Kidney capillary endothelial cell (primary cell): ENCODE measurements at places on chromosomes 16 and 17.

DNA sequence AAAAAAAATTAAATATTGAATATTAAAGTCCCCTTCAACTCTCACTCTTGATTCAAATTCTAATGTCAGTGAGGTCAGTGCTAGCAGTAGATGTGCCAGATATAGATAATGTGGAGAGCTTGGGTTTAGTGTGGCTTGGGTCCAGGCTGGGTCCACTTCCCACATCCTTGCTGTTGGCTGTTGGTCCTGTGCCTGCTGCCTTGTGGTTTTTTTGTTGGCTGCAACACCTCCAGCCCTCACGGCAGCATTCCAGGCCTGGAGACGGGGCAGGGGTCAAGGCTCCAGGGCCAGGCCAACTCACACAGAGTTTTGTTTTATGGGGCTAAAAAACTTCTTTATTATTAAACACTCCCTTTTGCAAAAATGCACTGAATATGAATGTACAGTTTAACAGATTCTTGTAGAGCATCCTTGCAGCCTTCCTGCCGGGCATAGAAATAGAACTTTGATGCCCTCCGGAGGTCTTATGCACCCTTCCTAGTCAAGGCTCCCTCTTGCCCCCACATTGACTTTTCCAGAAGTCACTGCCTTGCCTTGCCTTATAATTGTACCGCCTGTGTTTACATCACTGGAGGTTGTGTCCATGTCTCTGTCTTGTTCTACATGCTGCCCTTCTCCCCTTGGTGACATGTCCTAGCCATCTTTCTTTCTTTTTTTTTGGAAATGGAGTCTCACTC lies 25.5 kb upstream of the MYO15B start:
- no peak for DNase-seq

- DNase-seq, result no peak
Measured at GRCh38 chr16:6407596-6407995, 925.0 kb upstream of the RBFOX1 start.

GRCh38 chr17:50863221-50863843 lies 2.8 kb downstream of the TOB1 start:
- no peak for DNase-seq

- DNase-seq, result peak; percentile 21
Measured at GRCh38 chr16:83744441-83744981, 63.3 kb upstream of the HSBP1 start.

GRCh38 chr16:239948-240277 lies 5.3 kb downstream of the FAM234A start:
- no peak for DNase-seq

GRCh38 chr17:20059728-20060188 lies 50.6 kb downstream of the SPECC1 start:
- no peak for DNase-seq

DNA sequence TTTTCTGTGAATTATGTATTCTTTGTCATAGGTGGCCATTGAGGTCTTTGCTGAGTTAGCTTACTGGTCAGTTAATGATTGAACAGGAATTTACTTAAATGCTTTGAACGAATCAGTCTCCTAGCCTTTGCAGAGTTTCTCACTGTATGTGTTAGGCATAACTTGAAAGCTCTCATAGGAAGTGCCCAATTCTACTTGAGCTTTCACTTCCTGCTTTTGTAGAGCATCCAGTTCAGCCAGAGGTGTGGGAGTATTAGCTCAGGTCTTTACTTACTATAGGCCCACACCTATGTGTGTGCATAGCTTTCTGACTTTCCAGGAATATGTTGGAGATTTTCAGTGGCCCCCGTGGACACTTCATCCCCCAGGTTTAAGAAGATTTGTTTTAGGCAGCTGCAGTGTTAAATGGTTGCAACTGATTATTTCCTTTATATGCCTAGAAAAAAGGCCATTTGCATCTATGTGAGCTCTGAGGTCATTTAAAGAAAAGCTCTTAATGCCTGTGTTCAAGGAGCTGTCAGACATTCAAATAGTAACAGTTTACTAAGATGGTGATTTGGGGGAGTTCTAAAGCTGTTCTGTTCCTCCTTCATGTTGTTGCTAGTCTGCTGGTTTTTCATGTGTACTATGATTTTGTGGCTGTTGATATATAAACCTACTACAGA lies 62.3 kb downstream of the PHKB start:
- DNase-seq, result peak; percentile 4

DNA sequence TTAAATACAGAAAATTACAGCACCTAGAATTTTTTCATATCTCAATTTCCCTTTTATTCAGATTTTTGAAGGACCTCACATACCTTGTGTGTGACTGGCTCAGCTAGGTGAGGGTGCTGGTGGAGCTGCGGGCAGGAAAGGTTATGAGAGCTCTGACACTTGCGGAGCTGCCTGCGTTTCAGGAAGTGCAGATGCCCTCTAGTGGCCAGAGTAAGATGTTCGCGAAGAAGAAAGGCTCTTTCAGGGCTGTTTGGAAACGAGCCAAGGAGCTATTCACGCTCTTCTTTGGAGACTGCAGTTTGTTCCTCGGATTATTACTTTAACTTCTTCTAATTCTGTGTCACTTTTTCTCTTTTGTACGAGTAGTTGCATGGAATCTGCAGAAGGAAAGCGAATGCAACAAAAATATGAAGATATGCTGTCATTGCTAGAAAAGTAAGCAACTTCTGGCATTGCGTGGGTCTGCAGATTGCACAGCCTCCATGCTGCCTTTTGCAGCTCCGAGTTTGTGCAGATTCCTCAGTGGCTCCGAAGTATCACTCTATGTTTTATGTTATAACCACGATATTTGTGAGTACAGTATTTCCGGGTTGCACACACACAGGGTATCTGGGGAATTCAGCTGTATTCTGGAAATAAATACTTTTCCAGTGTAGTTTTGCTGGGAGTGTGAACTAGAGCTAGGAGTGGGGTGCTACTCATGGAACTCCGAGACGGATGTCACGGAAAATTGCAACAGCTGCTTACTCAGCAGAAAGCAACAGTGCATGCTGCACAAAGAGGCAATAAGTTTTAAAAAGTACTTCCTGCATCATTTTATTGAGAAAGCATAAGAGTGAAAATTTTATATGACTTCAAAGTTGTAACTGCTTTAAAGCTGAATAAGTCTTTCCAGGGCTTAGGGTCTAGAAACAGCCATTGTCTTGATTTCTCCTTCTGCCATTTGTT lies 46.3 kb downstream of the DNAH9 start:
- peak; percentile 73 for DNase-seq

GRCh38 chr17:6713918-6714271 lies 726 bp upstream of the SLC13A5 start:
- no peak for DNase-seq

GRCh38 chr16:82987767-82988166 lies 361.0 kb downstream of the CDH13 start:
- DNase-seq, result no peak
